ENCODE measurements at places on chromosomes 4 and X.

- DNase-seq = no peak
Observed at GRCh38 chrX:11386001-11386523, 92.8 kb downstream of the AMELX start.

DNA sequence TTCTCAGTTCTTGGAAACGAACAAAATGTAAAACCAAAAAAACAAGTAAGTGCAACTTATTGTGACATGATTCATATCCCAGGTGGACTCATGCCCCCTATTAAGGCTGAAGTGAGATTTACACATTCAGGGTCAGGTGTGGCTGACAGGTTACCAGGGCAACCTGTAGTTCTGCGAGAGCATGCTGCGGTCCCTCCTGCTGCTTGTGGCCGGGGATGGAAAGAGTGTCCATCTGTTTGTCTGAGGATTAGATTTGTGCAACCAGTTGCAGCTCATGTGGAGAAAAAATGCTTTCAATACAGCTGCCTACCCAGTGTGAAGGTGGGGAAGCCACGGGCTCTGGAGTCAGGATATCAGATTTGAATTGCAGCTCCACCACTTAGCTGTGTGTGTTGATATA, 78.8 kb downstream of the FAM184B start:
- no peak for DNase-seq

DNA sequence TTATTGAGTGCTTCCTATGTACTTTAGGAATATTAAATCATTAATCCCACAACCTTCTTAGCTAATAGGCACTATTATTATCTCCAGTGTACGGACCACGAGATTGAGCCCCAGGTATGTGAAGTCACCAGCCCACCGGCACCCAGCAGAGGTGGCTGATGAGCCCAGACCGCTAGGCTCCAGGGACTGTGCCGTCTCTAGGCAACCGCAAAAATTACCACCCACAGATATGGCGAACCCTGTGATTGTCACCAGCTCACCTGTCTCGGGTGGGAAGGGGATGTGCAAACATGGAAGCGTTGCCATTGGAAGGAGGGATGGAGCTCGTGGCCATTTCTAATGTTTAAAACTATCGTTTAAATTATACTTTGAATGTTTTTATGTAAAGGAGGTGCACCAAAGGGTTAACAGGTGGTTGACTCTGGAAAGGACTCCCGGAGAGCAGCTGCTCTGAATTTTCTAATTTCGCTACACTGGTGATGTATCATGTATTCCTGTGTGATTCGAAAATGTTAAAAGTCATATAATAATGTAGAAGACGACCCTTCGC, 21.0 kb upstream of the JAKMIP1 start:
- no peak for DNase-seq

DNA sequence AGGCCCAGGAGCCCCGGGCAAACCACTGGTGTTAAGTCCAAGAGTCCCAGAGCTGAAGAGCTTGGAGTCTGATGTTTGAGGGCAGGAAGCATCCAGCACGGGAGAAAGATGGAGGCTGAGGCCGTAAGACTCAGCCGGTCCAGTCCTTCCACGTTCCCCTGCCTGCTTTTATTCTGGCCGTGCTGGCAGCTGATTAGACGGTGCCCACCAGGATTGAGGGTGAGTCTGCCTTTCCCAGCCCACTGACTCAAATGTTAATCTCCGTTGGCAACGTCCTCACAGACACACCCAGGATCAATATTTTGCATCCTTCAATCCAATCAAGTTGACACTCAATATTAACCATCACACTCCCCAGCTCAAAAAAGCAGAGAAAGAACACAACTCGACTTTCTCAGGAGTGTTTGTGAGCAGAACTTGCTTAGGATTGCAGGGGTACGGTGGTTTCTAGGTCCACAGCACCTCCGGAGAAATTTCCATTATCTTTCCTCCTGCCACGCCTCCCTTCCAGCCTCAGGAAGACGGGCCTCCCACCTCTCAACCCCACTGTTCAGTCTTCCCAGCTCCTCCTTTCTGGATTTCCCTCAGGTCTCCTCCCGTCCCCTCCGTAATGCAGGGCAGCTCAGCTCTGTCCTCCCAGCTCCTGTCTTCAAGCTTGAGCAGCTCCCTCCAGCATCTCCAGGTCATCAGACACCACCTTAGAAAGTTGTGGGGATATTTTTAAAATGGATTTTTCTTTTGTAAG, 13.3 kb upstream of the TMEM271 start:
- DNase-seq = no peak

- DNase-seq = no peak
Observed at GRCh38 chr4:74475091-74475800, 30.3 kb downstream of the AREG start.

DNA sequence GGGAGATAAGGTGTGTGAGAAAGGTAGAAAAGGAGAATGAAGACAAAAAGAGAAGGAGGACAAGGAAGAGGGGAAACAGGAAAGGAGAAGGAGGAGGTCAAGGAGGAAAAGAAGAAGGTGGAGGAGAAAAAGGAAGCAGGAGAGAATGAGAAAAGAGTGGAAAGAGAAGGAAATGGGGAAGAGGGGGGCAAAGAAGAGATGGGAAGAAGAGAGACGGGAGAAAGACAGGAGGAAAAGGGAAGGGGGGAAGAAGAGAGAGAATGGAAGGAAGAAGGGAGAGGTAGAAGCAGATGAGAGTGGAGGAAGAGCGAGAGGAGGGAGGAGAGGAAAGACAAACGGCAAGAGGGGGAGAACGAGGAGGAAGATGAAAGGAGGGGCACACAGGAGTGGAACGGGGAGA, 4.1 kb downstream of the GATA1 start:
- no peak for DNase-seq

DNA sequence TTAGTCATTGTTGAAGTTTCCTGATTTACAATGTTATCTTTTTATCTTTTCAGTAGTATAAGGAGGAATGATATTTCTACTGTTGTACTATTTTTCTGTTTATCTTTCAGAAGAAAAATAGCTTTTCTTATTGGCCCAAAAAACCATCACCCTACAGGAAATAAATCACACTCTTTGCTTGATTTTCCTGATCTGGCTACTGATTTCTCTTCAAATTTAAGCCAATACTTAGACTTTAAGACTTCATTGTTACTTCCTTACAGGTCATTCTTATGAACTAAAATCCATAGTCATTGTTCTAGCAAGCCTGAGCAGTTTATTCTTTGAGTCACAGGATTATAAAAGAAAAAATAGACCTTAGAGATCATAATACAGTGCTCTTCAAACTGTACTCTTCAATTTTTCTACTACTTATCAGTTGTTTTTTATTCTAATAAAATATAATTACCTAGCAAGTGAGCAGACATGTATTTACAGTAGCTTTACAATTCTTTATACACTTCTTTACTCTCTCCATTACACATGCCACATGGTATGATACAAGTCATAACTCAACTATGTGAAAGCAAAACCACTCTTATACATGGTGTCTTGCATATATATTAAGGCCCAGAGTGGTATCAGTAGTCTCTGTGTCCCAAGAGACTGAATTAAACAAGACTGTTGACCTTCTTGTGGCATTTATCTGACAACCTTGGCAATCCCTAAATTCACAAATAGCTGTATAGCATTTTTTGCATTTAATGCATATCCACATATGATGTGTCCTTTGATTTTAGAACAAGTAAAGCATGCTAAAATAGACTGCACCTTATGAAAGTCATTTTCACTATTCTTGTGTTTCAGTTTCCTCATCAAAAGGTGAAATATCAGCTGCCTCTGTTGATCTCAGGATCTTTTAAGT, 47.9 kb downstream of the TET2 start:
- no peak for DNase-seq

DNA sequence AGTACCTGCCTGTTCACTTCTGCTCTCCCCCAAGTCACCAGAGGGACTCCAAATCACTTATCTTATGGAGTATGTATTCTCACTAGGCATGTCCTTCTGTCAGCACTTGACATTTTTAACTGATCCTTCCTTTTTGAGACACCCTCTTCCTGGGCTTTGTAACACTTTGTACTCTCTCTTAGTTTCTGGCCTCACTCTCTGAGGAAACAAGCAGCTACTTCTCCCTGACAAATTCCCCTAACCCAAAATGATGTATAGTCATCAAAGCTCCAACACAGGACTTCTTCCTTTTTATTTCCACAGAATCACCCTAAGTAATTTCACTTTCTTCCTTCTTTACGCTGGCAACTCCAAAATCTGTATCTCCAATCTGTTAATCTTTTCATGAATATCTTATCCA, 101.8 kb downstream of the ARAP2 start:
- no peak for DNase-seq

DNA sequence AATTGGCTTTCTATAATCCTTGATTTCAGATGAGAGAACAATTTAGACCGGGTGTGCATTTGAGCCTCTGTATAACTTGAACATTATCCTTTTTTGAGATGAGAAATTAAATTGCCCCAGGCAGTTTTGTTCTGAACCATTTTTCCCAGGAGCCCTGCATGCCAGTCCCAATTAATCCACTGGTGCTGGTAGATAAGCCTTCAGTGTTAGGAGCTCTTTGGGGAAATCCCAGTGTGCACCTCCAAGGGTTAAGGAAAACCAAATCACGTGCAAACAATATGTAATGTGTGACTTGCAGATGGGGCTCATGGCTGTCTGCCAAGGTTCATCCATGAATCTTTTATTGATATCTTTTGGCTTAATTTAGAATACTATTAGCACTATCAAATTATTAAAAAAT, 43.2 kb downstream of the KIT start:
- no peak for DNase-seq

Measured in testis (tissue), 5 donors.